NCI-H446 treated with DMSO at 0.1 percent for 48 hours (cell line): ENCODE measurements at places on chromosomes 2 and 18.

GRCh38 chr2:85001595-85001994, 30.6 kb downstream of the KCMF1 start:
- DNase-seq = no peak

DNA sequence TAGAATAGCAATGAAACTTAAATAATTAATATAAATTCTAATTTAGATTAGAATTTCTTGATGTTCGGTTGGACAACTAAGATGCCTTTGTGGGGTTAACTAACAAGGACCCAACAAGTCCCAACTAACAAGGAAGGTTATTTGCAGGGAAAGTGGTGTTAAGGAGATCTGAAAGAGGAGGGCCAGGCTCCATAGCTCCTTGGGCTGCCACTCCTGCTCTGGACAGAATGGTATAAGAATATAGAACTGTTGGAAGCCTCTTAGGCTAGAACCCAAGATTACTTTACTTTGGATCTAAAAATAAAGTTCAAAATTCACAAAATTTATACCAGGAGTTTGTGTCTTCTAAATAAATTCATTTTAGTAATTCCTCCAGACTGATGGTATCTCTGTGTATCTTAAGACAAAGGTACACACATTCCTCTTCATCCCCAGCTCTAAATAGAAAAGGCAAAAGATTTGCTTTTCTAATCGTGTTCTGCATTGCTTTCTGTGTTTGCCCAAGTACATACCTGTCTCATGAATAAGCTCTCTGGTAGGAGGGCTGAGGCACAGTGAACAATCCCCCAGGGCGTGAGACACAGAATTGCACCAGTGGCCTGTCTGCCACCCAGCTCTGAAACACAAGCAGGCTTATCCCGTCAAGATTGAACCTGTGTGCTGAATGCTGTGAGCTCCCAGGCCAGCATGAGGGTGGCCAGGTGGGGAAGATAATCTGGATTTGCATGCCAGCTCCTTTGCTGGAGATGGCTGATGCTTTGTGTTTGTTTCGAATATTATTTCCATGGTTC, 176.0 kb downstream of the ACKR3 start:
- DNase-seq = no peak

DNA sequence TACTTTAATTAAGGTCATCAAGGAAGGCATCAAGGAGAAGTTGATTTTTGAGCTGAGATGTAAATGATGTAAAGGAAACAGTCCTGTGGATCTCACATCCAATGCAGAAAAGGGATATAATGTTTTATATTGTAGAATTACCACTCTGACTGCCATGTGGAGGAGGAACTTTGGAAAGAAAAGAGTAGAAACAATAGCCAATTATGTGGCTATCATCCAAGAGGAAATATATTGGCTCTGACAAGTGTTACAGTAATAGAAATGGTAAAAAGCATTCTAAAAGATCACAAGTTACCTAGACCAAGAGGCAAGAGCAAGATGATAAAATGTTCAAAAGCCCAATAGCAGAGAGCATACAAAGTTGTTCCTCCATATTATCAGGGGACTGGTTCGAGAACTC, 26.8 kb downstream of the BARD1 start:
- DNase-seq = no peak

- DNase-seq = no peak
Measured at GRCh38 chr2:200172944-200173581, 133.4 kb upstream of the SPATS2L start.

DNA sequence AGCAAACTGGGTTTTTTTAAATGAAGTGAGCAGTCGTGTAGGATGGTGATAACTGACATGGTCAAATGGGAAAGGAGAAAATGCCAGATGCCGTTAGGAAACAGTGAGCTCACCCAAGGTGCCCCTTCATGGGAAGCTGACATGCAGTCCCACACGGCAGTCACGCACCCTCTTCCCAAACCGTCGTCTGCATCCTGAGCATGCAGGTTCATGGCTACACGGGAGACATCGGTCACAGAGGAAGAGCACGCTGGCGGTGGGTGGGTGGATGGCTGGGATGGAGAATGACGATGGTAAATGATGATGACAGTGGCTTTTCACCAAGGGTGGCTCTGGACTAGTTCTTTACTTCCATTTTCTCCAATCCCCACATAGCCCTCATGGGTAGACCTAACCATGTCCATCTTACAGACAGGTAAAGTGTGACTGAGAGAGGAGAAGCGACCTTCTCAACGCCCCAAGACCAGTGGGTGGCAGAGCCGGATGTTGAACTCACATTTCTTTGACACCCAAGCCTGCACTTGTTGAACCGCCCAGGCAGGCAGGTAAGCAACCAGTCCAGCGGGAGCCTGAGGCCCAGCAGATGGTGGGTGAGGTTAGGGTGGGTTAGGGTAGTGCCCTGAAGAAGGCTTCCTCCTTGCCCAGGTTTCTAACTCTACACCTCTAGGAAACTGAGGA, 44.5 kb downstream of the TNS1 start:
- DNase-seq = no peak

DNA sequence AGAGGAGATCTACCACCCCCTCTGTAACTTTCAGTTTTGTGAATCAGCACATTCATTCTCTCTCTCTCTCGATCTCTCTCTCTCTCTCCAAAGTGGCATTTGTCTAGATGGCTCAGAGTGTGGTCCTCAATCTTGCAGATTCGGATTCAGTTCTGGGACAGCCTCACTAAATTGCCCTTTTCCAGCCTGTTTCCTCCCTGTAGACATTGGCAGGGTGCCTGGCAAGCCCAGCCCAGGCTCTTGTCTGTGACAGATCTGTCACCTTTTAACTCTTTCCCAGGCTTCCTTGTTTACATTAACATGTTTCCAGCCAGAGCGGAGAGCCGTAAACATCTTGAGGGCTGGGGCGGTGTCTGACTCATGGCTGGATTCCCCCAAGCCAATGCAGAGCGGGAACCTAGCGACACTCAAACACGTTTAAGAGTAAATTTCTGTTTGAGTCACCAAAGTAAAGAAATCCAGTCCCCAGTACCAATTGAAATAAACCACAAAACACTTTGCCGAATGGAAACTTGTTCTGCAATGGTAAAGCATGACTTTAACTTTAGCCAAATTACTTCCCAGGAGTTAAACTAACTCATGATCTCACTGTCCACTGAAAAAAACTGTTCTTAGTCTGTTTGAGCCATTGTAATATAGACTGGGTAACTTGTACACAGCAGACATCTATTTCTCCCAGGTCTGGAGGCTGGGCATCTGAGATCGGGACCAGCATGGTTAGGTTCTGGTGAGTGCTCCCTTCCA, 6.6 kb upstream of the CYP27C1 start:
- DNase-seq = no peak

DNA sequence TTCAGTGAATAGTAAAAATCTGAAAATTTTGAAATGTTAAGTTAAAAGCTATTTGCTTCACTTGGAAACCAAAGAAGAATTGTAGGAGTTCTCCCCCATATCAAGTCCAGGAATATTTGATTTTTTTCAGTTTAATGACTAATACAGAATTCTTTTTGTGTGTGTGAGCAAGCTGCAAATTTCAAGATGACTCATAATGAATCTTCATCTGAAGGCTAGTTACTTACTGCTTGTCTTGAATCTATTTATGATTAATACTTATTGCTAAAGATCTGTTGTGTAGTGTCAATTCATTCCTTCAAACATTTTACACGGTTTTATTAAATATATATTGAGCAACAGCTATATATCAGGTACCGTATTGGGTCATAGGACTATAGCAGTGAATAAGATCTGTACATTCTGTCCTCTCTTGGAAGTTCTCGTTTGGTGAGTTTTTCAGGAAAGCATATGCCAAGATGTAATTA, 47.8 kb upstream of the CAVIN2 start:
- DNase-seq = peak; percentile 46

GRCh38 chr2:8572712-8573233, 109.1 kb upstream of the ID2 start:
- DNase-seq = no peak

GRCh38 chr18:69674966-69675365, 272.7 kb downstream of the CD226 start:
- DNase-seq = no peak

DNA sequence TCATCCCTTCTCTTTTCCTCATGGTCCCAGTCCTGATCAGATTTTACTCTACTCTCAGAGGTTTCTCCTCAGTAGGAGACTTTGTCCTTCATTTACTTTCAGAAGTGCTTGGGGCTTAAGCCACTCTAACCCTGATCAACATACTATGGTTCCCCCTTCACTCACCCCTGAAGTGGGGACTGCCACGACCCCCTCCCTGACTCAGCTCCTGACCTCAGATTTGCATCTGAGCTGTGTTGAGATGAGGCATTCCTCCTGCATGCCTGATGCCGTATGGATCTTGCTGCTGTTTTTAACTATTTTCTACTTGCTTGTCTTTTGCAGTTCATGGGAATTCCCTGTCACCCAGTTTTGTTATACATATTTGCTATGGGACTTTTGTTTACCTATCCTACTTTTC, 306.7 kb upstream of the CHST9 start:
- no peak for DNase-seq

DNA sequence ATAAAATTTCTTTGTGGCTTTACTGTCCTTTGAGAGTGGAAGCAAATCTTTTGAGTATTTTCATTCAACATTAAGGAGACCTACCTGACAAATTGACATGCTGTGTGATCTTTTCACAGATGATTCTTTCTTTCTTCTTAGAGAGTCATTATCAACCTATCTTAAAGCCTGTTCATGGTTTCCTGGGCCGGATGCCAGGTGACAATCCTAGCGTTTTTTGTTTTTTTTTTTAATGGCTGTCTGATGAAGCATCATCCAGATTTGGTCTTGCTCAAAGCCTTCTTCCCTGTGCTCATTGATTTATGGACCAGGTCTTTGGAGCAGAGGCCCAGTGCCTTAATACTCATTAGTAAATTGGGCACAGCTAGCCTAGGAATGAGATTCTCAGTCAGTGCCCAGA, 9.8 kb upstream of the MGAT5 start:
- no peak for DNase-seq

DNA sequence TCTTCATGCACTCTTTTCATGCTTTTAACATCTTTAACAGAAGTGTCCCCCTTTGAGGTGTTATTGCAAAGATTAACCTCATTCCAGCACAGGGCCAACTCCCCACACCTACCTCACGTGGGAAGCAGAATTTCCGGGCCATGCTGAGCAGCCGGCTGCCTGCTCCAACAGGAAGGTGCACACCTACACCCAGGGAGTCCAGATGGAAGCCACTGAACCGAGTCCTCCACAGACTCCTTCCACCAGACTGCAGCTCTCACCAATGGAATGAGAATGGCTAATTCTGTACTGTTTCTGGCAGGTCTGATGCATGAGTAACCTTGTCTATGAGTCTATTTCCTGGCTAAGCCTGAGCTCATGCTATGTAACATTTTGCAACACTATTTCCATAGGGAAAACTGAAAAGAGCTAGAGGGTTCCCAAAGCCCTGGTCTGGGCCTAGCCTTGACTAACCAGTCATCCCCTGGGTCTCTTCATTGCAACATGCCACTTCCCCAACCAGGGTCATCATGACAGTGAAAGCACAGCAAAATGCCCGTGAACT, 11.0 kb downstream of the ERFE start:
- DNase-seq = no peak

DNA sequence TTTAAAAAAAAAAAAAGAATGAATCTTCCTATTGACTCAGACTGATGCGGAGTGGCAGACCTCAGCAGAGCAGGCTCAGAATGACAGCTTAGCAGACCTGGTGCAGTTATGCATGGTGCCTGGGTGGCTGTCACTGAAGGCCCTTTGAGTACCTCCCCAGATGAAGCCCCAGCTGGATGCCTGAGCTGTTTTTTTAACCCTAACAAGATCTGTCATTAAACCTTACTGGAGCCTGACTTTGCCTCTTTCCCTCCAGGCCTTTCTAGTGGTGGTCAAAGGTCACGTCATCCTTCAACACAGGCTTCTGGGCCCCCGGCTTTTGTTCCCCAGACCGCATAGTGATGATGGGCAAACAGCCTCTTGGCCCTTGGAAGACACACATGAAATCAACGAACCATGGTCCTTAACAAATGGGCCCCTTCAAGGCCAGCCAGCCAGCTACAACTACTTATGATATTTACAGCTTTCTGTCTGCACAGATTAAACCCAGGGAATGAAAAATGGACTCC, 138.3 kb upstream of the CYP1B1 start:
- DNase-seq = peak; percentile 32

DNA sequence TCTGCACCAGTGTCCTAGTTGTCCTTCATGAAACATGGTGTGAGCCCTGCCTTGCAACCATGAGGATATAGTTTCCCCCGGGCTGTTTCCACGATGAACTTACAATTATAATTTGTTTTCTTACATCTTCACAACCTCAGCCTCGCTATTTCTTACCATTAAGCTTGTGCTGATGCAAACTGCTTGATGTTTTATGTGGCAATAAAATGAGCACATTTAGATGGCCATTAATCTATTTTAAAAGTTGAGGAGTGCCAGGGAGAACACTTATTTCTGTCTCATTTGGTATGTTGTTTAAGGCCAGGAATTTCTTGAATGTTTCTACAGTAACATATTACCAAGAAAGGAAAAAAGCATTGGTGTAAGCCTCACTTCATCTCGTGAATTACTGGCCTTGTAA, 214.5 kb upstream of the SLC8A1 start:
- no peak for DNase-seq

- DNase-seq = no peak
Measured at GRCh38 chr2:62525549-62526269, 19.7 kb upstream of the TMEM17 start.

GRCh38 chr18:13221869-13222855, 3.6 kb downstream of the LDLRAD4 start:
- peak; percentile 8 for DNase-seq

DNA sequence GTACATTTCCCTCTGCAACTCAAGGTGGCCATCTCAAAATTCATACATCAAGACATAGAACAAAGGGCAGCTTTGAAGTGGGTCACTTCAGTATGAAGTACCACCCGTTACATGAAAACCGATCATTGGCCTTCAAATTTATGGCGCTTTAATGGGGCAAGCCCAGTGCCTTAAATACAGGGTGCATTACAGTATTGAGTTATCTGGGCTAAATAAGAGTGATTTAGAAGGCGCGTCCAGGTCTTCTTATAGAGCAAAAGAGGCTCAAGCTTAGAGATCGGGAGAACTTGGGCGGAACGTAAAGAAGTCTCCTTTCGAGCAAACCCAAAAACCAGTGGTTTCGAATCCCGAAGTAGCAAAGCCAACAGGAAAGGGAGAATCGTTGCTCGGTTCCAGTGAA, 7.1 kb downstream of the HOXD3 start:
- no peak for DNase-seq

GRCh38 chr2:167049659-167050058, 161.4 kb downstream of the XIRP2 start:
- DNase-seq = no peak

GRCh38 chr18:48676756-48677368, 138.0 kb downstream of the CTIF start:
- DNase-seq = no peak

DNA sequence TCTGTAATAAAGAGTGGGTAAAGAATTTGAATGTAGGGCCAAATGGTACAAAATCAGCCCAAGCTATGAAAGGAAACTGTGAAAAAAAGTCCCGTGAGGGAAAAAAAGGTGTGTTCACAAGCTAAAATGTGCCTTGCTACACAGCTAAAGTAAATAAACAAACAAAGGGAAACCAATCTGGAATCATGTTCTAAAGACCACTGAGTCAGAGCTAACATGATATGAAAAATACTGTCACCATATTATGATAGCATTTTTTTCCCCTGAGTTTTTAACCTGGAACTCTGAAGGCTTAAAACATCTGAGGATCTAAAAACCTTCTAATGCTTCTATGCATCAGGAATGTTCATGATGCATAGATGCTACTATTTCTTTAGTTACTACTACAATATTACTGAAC, 58.8 kb downstream of the SCN1A start:
- no peak for DNase-seq
